Activated naive CD8-positive, alpha-beta T cell treated with anti-CD3 and anti-CD28 coated beads, Interleukin-2, amount 10 ng/mL, durations not matched to agents 7 days and 5 days (primary cell): ENCODE measurements at places on chromosomes 3 and 15. TPM values are rescaled to one million over a fixed set of nuclear protein-coding genes. Genes with fewer than 3 reads are reported as not detected.
A peak's percentile ranks its signal among the peaks of the same experiment; 100 is the strongest.

- H3K27ac ChIP-seq = no peak overlapping the region
- H3K4me1 ChIP-seq = no peaks in the 10 kb centered on the region
- no peaks in the 10 kb centered on the region for H3K36me3 ChIP-seq
- DNase-seq = no peak
These were observed 190.7 kb downstream of the CD47 start for GRCh38 chr3:107899990-107900651.

DNA sequence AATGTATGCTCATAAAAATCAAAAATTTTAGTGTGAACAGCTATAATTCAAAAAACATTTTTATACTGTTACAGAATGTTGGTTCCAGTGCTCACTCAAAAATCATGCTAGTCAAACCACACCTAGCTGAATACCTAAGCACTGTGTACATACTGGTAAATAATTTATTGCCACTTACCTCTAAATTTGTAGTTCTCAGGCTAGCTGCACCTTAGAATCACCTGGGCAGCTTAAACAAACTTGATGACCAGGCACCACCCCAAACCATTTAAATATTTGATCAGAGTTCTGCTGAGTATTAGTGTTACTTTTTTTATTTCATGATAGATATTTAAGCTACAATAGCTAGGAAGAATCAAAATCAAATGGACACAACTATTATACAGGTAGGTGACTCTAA, 32.3 kb upstream of the TMCO5A start:
- no peak for DNase-seq
- no peak overlapping the region for H3K4me3 ChIP-seq
- H3K4me1 ChIP-seq = no peaks in the 10 kb centered on the region
- H3K36me3 ChIP-seq = no peaks in the 10 kb centered on the region
- H3K27ac ChIP-seq = no peak overlapping the region

DNA sequence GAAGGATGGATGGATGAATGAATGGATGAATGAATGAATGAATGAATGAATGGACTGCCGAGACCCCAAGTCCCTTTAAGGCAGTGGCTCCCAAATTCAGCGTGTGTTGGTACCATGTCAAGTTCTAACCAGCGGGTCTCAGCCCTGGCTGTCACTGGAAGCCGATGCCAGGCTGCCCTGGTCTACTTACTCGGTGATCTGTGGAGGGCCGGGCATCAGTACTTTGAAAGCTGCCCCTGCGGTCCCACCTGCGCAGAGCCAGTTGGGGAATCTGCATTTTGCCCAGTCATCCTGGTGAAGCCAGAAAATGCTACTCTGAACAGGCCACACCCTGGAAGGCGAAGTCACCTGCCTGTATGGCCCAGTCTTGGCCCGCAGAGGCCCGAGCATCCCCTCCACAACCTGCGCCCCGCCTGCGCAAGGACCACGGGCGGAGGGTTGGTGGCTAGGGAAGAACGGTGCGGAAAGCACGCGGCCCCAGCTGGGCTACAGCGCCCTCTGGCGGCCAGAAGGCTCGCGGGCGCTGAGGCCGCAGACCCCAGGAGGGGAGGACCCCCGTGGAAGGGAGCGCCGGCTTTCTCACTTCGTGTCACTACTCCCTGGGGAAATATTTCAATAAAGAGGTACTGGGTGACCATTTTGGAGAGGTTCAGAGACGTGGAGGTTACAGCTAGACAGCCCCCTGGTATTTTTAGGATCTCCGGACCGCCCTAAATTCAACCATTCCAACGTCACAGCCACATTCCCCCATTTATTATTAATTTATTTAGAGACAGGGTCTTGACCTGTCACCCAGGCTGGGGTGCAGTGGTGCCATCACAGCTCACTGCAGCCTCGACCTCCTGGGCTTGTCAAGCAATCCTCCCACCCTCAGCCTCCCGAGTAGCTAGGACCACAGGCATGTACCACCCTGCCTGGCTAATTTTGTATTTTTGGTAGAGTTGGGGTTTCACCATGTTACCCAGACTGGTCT, 34.9 kb downstream of the PRKCD start:
- peak overlapping the region; percentile 64 for H3K27ac ChIP-seq
- no peaks in the 10 kb centered on the region for H3K27me3 ChIP-seq
- DNase-seq = peak; percentile 79
- no peak overlapping the region for H3K4me3 ChIP-seq
- H3K36me3 ChIP-seq = peaks cover 3% of the 10 kb centered on the region
- H3K4me1 ChIP-seq = peaks cover 6% of the 10 kb centered on the region

OR5K2 gene
- total RNA-seq = not detected

DNA sequence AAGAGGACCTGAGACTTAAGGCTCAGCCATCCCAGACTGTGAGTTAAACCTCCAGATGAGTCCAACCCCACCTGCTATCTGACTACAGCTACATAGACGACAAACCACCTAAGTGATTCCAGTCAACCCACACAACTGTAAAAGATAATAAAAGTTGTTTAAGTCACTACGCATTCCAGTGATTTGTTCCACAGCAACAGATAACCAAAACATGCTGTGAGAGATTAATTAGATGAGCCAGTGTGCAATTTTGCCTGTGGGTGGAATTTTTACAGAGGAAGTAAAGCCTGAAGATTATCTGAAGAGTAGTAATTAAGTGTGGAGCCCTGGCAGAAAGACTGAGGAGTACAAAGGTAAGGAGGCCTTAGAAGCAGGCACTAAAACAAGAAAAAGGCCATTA, 5.4 kb downstream of the BTBD1 start:
- no peak overlapping the region for H3K4me3 ChIP-seq
- H3K27me3 ChIP-seq = no peaks in the 10 kb centered on the region
- H3K4me1 ChIP-seq = peaks cover 26% of the 10 kb centered on the region
- H3K36me3 ChIP-seq = peaks cover 7% of the 10 kb centered on the region
- no peak overlapping the region for H3K27ac ChIP-seq
- no peak for DNase-seq

CCR8 gene
- total RNA-seq = 1.2 TPM

IRAK2 gene
- total RNA-seq = 3.7 TPM
